ENCODE measurements at places on chromosomes 7 and 10.

DNA sequence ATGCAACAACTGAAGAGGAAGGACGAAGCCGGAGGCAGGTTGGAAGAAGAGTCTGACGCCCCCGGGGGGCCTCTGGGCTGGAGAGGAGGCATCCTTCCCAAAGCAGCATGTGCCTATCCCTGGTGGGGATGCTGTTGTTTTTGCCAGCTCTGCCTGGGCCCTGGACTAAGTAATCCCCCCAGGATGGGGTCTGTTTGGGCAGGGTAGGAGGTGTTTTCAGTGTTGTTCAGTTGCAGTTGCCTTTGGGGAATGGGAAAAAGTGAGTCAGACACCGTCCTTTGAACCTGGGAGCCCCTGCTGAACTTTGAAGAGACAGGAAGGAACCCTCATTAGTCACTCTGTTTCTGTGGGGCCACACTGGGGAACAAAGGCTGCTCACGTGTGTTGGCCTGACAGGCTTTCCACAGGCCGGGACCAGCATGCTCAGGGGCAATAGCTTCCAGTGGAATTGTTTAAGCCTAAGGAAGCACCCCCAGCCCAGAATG is 35.2 kb upstream of the GDF10 start:
- DNase-seq, result peak; percentile 37

- DNase-seq, result peak; percentile 17
Measured at GRCh38 chr10:4254101-4254994, 469.3 kb upstream of the KLF6 start.

GRCh38 chr10:129277841-129278240 is 189.2 kb upstream of the MGMT start:
- no peak for DNase-seq

DNA sequence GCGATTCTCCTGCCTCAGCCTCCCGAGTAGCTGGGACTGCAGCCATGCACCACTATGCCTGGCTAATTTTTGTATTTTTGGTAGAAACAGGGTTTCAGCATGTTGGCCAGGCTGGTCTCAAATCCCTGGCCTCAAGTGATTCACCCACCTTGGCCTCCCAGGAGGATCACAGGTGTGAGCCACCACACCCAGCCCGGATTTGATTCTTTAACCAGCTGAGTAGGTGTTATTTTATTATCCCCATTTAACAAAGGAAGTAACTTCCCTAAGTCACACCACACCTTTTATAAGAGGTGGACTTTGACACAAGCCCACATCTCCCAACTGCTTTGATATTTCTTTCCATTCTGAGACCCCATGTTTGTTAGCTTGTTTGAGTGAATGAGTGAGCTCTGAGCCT is 25.0 kb downstream of the SLC25A28 start:
- DNase-seq, result no peak

GRCh38 chr10:83522456-83522855 is 616.9 kb upstream of the GHITM start:
- no peak for DNase-seq

DNA sequence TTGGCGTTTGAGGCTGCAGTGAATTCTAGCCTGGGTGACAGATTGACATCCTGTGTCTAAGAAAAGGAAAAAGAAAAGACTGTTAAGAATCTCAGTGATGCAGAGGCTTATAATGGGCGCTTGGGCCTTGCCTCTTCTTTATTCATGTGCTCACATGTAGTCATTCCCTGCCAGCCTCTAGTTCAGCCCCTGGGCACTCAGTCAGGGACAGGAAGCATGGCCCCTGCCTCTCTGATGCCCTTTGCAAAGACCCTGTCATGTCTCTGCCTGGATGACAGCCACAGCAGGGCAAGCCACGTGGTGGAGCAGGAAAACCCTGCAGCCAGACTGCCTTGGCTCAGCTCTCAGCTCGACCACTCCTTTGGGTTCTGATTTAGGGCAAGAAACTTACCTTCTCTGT is 368.9 kb downstream of the RPS24 start:
- no peak for DNase-seq

DNA sequence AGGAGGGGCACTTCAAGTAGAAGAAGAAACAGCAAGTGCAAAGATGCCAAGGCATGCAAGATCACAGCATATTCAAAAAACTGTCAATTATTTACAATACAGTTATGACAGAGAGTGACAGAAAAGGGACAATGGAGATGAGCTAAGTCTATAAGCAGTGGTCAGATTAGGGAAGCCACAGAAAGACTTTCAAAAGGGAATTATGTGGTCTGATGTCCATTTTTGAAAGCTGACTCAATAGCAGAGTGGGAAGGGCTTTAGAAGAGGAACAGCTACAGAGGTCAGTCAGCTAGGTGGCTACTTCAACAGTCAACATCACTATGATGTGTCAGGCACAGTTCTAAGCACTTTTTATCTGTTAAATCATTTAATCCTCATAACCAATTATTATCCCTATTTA is 45.2 kb upstream of the SPOCK2 start:
- DNase-seq, result peak; percentile 92

DNA sequence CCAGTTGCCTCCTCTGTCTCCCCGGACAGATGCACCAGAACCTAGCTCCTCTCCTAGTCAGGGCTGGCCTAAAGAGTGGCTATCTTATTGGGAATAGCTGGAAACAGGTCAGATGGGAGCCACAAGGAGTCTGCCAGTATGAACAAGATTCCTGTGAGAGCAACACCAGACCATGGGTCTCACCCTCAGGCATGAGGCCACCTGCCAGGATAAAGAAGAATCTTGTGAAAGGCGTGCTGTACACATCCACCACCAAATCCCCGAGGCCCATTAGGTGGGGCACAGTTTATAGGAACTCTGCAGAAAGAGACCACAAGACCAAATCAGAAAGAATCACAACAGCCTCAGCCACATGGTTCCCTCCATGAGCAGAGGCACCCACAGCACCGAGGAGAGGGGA is 325.9 kb downstream of the TNS3 start:
- DNase-seq, result no peak

DNA sequence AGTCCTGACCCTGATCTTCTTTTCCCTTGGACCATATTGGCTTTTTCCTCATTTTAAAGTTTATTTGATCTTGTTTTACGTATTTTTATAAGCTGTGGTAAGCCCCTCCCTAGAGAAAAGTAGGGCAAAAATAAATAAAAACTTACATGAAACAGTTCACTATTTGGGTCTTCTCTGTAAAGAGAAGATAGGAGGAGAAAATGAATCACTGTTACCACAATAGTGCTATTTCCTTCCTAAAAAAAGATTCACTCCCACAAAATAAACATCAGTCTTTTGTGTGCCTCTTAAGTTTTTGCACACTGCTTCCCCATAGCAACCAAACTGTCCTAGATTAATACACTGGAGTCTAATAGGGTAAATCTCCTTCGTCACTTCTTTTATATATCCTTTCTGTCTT is 1.4 kb upstream of the SVIL start:
- peak; percentile 69 for DNase-seq

GRCh38 chr7:42573881-42574672 is 337.1 kb upstream of the GLI3 start:
- no peak for DNase-seq

DNA sequence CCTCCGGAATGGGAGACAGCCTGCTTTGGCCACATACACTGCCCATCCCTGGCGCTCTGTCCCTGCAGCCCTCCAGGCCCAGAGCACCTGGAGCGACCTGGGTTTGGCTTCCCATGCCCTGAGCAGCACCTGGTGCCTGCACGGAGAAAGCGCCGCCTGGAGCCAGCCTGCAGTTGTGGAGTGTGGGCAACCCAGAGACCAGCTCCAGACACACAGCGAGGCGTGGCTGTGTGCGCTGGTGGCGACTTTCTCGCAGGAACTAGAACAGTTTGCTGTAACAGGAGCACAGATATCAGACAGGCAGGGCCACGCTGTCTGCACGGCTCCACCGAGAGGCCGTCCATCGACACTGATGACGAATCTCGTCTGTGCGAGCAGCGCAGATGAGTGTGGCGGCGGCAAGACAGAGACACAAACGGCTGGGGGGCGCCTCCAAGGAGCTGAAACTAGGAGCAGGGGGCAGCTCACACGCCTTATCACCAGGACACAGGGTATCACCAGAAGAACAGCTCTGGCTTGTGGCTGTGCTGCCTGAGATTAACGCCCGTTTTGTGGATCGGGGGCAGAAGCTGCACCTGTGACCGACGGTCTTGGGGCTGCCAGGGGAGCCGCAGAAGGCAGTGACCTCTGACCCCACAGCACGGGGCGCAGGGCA is 275.3 kb downstream of the DNAJB6 start:
- DNase-seq, result no peak

GRCh38 chr7:151657173-151657572 is 137.5 kb upstream of the RHEB start:
- DNase-seq, result no peak

- DNase-seq, result no peak
Measured at GRCh38 chr10:129523723-129524316, 56.8 kb downstream of the MGMT start.

DNA sequence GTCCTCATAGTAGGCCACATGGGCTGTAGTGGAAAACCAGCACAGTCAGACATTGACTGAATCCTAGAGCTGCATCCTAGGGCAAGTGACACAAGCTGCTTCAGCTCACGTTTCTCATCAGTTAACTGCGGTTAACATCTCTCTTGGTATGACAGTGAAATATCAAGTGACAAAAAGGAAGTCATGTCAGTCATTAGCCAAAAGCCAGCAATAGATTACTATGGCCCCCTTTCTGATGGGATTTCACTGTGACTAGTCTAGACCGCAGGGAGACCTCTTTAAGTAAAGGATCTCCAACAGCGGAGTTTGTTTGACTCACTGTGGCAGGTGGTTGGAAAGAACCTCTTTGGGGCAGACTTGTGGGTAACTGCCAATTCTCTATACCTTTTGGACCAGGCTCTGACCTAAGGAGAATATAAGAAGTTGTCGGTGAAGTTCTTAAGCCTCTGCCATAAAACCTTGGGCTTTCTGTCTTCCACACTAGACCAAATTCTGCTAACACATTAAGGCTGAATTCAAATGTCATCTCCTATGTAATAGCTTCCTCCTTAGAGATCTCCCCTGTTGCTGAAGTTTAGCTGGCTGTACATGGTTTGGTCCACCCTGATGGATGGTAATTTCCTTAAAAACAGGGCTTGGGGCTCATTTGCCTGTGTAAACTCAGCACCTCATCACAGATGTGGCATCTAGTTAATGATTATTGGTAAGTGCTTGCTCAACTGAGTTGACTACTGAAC is 115.3 kb downstream of the SGMS1 start:
- no peak for DNase-seq

- DNase-seq, result no peak
Measured at GRCh38 chr7:234708-235553, 42.6 kb downstream of the FAM20C start.

- DNase-seq, result no peak
Measured at GRCh38 chr10:62018131-62018911, 116.8 kb downstream of the ARID5B start.

DNA sequence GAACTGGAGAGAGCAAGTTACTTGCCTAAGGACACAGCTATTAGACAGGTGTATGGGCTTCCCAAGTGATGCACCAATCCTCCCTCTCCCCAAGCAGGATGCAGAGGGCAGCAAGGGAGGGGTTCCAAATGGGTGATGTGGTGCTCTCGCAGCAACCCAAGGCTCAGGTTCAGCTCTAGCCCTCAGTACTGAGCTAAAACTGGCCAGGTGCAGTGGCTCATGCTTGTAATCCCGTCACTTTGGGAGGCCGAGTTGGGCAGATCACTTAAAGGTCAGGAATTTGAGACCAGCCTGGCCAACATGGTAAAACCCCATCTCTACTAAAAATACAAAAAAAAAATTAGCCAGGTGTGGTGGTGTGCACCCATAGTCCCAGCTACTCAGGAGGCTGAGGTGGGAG is 40.7 kb downstream of the GPRIN2 start:
- no peak for DNase-seq

GRCh38 chr7:36289833-36290661 is 99.6 kb upstream of the ANLN start:
- DNase-seq, result no peak

GRCh38 chr7:1666317-1666822 is 3.7 kb upstream of the ELFN1 start:
- DNase-seq, result no peak

DNA sequence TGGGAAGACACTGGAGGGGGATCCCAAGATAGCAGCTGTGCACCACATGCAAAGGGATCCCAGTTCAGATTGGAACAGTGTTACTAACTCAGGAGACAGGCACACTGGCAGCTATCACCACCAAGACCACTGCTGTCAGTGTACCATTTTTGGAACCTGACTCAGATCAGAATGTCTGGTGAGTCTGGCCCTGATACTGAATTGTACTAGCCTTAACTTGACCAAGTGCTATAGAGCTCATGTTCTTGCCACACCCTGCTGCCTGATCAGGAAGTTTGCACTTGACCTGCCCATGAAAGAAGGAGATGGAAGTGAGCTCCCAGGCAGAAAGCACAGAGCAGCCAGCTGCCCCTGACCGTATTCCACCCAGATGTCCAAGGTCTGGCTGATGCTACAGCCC is 4.8 kb upstream of the PRRT4 start:
- DNase-seq, result no peak

GRCh38 chr10:45470098-45471012 is 96.3 kb downstream of the ALOX5 start:
- DNase-seq, result peak; percentile 69

DNA sequence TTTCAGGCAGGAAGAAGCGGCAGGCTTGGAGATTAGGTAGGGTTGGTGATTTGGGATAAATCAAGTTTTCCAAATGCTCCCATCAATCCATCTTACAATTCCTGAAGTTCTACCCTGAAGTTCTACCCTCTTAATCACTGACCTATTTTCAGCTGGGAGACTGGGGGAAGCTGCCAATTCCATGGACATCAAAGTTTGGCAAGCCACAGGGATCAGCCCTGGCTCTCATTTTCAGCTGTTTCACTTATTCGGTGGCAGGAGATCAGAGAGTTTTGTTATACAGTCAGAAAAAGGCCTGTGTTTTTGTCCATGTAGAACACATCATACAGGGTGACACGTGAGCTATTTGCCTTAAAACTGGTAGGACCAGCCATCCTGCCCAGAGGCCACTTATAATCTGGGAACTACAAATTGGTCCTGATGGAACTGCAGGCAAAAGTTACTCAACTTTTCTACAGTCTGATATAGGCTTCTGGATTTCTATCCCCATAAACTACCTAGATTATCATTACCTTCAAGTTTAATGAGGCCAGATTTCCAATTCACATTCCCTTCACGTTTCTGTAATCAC is 112.9 kb upstream of the ZNF746 start:
- no peak for DNase-seq

GRCh38 chr7:79713276-79713675 is 259.8 kb upstream of the MAGI2 start:
- no peak for DNase-seq

DNA sequence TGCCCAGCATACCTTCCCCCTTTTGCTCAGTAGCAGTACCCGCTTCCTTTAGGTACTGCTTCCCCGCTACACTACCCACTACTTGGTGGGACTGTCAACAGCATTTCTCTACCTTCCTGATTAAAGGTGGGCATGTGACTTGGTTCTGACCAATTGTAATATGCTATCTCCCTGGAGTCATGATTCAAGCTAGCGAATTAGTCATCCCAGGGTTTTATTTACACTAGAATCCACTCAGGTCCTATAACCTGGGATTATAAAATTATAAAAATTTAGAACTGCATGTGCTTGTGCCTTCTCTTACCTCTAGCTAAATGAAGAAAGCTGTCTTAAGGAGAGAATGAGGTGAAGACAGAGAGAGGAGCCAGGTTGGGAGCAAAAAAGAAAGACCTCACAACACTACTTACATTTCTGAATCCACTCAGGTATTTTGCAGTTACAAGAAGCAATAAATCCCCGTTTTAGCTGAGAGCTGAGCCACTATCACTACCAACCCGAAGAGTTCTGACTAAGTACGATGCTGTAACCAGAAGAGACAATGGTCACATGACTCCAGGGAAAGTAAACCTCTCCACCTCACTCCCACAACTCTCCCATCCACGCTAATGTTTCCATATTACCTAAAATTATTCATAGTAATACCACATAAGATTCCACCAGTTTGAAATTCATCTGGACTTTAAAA is 9.7 kb downstream of the GBX1 start:
- DNase-seq, result no peak

Measured in MV-4-11 (cell line).